ENCODE measurements at places on chromosomes 6 and 20.

DNA sequence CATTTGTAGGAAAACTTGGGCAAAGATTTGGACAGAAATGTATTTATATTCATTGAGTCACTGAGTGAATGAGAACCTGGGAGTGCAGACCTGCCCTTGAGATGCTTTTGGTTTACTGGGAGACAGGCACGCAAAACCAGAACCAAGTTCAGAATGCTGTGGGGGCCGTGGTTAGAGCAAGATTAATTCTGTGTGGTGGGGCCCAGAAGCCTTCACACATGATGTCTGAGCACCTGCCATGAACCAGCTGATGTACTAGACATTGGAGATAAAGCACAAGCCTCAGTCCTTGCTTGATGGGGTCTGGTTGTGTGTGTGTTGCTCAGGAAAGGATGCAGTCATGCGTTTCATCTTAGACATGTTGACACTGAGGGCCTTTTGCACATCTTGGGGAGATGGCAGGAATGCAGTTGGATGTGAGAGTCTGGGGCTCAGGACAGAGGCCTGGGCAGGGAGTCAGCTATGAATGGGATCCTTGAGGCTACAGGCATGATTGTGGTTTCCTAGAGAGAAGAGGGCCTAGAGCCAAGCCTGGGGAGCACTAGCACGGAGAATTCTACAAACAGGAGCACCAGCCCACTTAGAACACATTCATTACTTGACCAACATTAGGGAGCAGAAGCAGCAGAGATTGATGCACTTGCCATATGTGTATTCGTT is 114.3 kb upstream of the TMEM181 start:
- no peak for DNase-seq

GRCh38 chr6:43091020-43091419 is 14.9 kb downstream of the PTK7 start:
- DNase-seq = no peak

DNA sequence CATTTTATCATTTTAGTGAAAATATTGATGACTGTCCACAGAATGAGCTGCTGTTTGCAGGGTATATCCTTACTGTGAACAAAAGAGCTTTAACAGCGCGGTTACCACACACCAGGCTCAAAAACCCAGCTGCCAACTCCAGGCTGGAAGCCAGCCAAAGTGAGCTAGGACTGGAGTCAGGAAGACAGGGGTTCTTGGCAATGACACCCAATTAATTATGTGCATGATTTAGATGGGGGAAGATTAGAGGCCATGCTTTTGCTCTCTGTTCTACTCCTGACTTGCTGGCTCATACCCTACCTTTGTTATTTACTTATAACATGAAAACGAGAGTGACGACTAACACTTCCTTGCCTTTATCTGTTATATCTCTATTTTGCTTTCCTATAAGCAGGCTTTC is 128.9 kb upstream of the SHLD1 start:
- DNase-seq = no peak

- DNase-seq = no peak
Measured at GRCh38 chr20:16752901-16753300, 4.7 kb downstream of the OTOR start.

- no peak for DNase-seq
Measured at GRCh38 chr6:33755070-33755869, 8.6 kb upstream of the IP6K3 start.

GRCh38 chr6:42175860-42176259 is 2.7 kb downstream of the GUCA1A start:
- DNase-seq = no peak

DNA sequence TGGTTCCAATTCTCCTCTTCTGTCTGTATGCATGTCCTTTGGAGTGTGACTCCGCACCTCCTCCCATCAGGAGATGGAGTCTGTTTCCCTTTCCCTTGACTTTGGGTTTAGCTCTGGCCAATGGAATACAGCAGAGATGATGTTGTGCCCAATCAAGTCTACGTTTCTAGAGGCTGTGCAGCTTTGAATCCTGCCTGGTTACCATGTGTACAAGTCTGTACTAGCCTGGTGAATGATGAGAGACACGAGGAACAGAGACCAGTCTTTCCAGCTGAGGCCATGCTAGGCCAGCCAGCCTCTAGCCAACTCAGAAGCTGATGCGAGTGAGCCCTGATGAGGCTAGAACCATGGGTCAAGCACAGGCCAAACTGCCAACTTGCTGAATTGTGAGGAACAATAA is 83.2 kb downstream of the LAMP5 start:
- DNase-seq = no peak

GRCh38 chr20:48765359-48765758 is 62.4 kb downstream of the PREX1 start:
- DNase-seq = no peak

- DNase-seq = no peak
Measured at GRCh38 chr6:156311291-156311690, 465.9 kb upstream of the ARID1B start.

DNA sequence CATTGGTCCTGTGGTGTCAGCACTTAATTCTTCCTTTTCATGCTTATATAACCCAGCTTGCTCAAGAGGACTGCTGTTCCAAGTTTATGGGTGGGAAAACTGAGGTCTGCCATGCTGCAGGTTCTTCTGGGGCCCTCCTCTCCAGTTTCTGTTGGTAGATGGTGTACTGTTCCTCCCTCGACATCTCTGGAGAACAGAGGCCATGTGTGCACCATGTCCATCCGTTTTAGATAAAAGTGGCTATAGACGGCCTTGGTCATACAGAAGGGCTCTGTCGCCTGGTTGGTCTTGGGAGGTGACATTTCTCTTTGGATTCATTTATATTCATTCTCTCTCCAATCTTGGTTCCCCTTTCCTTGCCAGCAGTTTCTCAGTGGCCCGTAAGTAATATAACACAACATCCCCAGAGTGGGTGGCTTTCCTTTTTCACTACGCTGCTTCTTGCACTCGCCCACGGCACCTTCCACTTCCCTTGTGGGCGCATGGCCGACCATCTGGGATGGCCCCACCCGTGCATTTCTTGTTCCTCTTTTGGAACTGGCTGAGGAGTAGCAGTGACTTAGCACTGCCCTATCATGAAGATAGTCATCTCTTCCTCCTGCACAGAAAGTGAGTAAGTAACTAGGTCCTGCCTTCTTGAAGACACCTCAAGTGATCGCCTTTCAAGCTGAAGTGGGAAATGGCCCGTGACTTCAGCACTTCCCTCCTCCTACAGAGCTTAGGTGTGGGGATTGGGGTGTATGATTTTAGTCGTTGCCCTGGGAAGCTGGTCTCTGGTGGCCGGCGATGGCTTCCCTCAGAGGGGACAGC is 94.2 kb downstream of the RREB1 start:
- no peak for DNase-seq

DNA sequence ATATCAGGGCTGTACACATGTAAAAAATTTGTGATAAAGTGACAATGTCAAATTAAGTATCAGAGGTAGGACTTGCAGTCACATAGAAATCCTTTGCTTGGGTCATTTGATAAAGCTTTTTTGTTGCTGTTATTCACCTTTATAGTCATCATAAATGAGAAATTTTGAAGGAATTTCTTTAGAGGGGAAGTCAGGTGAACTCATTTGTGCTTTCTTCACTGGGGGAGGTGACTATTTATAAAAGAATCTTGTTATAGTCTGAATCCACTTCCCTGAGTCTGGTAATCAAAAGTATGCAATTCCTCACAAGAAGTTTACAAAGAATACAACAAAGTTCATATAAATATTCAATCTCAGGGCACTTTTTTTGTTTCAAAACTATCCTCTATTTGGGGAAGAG is 47.7 kb downstream of the FRK start:
- no peak for DNase-seq

DNA sequence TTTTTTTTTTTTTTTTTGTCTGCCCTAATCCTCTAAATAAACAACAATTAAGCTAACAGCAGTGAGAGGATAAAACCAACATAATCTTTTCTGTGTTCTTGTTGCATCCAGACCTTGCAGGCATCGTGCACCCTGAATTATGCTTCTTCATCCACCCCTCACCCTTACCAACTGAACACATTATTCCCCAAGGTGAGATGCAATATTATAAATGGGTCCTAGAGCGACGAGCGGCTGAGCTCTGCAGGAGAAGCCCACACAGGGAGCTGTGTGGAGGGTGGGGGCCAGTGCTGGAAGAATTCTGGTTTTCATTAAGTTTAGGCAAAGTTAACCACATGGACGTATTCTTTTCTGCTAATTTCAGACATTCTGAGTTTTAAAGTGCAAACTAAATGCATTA is 32.2 kb upstream of the NXT1 start:
- DNase-seq = no peak

DNA sequence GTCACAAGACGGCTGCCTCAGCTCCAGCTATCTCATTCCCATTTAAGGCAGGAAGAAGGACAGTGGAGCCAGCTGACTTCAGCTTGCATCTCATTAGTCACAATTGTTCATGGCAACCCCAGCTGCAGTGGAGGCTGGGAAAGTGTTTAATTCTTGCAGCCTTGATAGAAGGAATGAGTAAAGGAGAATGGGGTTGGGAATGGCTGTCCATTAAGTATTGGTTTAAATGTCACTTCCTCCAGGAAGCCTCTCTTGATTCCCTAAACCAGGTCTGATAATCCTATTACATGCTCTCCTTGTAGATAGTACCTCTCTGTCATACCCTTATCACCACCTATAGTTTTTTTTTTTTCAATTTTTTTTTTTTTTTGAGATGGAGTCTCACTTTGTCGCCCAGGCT is 166.4 kb downstream of the TFAP2C start:
- DNase-seq = no peak

GRCh38 chr6:75931011-75931680 is 141.3 kb downstream of the IMPG1 start:
- DNase-seq = no peak

DNA sequence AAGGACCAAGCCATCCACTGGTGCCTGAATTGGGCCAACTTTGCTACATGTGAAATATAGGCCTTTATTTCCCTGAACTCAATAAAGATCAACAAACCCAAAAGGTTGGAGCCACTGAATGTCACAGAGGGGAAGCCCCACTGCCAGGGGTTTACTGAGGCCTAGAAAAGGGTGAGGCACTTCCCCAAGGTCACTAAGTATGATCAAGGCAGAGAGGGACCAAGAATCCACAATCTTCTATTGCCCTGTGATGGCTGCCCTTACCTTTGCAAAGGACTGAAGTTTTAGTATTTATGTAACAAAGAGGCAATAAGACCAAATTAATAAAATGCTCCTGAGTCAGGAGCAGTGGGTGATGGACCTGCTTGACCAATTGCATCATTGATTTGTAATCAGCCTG is 18.0 kb downstream of the TREM1 start:
- no peak for DNase-seq

GRCh38 chr6:22027040-22027725 is 269.7 kb downstream of the PRL start:
- DNase-seq = no peak

- no peak for DNase-seq
Measured at GRCh38 chr6:41939176-41939847, 2.3 kb downstream of the CCND3 start.

GRCh38 chr6:165401092-165401491 is 91.7 kb upstream of the C6orf118 start:
- DNase-seq = no peak

GRCh38 chr6:93684339-93684738 is 265.0 kb upstream of the EPHA7 start:
- no peak for DNase-seq

- no peak for DNase-seq
Measured at GRCh38 chr6:101458826-101459225, 65.3 kb downstream of the GRIK2 start.

DNA sequence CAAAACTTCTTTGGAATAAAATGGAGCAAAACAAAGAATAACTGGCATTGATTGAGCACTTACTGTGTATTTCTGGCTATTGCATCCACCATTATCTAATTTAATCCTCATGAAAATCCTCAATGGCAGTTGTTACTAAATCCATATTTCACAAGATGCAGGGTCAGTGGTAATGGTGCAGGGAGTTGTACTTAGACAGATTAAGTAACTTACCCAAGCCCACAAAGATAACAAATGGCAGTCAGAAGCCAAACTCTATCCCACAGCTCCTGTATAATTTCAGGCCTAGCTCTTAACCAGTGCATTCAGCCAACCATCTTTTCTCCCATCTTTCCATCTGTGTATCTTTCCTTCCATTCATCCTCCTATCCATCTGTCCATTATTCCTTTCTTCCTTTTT is 29.3 kb upstream of the SSTR4 start:
- DNase-seq = no peak

DNA sequence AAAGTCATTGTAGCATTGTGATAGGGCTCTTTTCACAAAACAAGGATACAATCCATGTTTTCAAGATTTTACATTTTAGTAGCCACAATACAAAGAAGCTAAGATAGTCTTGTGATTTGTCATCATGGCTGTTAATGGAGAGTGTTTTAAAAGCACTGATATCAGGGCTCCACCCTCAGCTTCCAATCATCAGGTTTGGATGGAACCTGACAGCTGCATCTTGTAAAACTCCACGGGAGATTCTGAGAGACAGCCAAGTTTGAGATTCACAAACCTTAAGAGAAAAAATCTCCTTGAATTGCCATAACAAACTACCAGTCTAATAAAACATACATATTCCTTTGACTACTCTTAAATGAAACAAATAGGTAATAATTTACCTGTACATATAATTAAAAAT is 280.2 kb downstream of the ESR1 start:
- no peak for DNase-seq

- DNase-seq = no peak
Measured at GRCh38 chr20:38167851-38168760, 3.0 kb upstream of the TGM2 start.

- DNase-seq = no peak
Measured at GRCh38 chr6:30062471-30063178, 1.6 kb downstream of the POLR1H start.

GRCh38 chr20:62818592-62819493 is 2.0 kb downstream of the COL9A3 start:
- peak; percentile 60 for DNase-seq

DNA sequence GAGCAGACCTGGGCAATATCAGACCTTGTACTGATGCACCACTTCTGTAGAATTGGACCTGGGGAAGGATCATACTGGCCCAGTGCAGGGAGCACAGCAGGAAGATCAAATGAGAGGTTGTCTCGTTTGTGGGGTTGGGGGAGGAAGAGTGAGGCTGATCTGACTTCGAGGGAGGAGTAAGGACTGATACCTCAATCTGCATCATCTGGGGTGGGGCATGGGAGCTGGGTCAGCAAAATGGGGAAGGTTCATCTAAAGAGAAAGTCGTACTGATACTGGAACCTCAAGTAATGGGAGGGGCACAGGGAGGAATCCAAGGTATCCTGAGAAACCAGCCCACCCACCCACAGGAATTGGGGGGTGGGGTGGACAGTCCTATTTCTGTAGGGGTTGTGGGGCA is 3.7 kb downstream of the RNF39 start:
- DNase-seq = no peak

GRCh38 chr6:113879186-113880096 is 22.3 kb downstream of the MARCKS start:
- DNase-seq = peak; percentile 69

DNA sequence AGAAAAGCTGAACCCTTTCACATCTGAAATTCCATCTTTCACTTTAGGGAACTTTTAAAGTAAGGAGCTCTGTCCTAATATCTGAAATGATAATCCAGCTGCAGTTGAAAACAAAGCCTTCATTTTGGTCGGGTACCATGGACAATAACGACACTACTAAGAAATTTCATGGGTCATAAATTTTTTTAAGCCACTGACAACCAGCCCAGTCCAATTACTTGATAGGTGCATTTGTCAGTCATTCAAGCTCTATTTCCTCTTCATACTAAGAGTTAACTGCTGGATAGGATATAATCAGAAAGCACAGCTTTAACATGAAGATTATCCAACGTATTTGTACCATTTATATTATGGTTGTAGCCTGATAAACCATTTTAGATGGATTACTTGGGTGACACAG is 52.5 kb downstream of the MMUT start:
- no peak for DNase-seq

Data from fibroblast of the conjunctiva (primary cell).